Neural progenitor cell (in vitro differentiated cells): ENCODE measurements at places on chromosomes 12 and 14.

- DNase-seq = no peak
Observed at GRCh38 chr12:6225630-6226001, 25.4 kb downstream of the CD9 start.

GRCh38 chr12:68620519-68621471 lies 10.1 kb downstream of the RAP1B start:
- no peak for DNase-seq

GRCh38 chr12:104458694-104459367 lies 2.1 kb downstream of the CHST11 start:
- DNase-seq = peak; percentile 28

GRCh38 chr12:39773266-39773665 lies 153.7 kb upstream of the ABCD2 start:
- DNase-seq = no peak

- DNase-seq = no peak
Observed at GRCh38 chr12:53299101-53299453, 418 bp upstream of the MYG1 start.

GRCh38 chr14:96145116-96145864 lies 59.3 kb upstream of the BDKRB2 start:
- no peak for DNase-seq

DNA sequence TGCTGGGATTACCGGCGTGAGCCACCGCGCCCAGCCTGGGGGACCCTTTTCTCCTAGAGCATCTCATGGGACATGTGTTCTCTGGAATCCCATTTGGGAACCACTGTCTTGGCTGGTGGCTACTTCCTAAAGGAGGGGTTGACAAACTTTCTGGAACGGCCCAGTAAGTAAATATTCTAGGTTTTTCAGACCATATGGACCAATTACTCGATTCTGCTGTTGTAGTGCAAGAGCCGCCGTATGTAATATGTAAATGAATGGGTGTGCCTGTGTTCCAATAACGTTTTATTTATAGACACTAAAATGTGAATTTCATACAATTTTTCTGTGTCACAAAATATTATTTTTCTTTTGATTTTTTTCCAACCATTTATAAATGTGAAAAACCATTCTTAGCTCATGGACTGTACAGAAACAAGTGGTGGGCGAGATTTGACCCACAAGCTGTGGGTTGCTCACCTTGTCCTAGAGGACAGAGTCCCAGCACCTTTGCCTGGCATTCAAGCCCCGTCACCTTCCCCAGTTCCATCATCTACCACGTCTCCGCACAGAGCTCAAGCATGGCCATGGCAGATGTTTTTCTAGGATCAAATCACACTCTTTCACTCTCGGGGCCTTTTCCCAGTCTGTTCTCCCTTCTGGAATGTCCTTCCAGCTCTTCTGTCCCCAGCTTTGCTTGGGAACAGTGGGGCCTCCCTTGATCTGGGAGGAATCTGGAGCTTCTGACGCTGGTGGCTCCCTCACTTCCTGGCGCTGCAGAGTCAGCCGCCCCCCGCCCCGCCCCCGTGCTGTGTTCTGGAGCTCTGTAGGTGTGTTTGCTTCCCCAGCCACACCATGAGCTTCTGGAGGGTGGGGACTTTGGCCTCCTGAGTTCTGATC lies 17.9 kb upstream of the RCOR1 start:
- DNase-seq = peak; percentile 45

GRCh38 chr14:34021096-34021495 lies 70.2 kb upstream of the EGLN3 start:
- no peak for DNase-seq

DNA sequence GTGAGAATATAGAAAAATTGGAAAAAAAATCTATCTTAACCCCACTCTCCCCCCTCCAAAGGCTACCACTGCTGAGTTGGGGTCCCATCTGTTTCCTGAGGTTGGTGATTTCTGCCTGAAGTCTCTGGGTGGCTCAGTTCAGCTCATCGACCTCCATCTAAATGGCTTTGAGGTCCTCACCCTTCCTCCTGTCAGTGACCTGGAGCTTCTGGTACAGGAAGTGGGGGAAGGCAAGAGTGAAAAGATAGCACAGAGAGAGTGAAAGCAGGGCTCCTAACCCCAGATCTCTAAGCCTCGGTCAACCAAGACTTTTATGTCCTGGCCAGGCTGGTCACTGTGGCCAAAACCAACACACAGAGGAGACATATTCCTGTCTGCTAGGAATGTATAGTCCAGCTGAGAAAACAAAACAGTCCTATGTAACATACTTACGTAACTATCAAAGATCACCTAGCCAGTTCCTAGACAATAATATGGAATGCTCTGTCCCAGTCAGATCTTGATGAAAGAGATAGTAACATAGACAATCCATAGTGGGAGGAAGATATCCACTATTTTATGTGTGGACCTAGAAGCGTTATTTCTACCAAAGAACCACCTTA lies 12.3 kb upstream of the KRT73 start:
- DNase-seq = no peak

DNA sequence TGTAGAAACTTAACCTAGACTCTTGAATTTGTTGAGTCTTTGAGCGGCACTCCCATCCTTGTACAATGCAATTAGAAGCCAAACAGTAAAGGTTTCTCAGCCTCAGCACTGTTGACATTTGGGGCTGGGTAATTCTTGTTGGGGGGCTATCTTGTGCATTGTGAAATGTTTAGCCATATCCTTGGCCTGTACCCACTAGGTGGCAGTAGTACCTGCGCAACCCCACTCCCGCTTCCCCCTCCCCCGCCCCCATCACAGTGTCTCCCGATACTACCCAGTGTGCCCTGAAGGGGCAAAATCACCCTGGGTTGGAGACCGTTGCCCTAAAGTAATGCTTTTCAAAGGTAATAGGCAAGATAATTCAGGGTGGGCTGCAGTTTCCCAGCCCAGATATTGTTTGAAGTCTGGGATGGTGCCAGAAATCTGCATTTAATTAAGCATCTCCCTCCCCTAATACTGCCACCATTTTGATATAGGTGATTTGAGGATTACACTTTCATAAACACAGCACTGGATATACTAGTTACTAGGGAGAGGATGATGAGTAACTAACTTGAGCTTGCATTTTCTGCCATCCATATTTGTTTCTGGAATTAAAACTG lies 1.8 kb downstream of the COX6A1 start:
- peak; percentile 83 for DNase-seq

DNA sequence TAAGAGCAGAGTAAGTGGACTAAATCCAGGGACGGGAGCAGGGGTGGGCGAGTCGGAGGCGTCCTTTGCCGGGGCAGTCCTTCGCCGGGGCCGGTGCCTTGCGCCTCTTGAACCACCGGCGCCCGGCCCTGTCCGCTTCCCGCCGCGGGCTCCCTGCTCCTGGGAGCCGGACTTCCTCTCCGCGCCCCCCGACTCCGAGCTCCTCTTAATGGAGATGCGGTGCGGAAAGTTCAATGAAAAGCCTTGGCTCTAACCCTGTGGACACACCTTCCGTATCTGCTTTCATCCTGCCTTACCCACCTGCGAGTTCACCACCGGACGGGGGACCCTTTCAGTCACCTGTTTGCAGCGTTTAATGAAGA lies 412 bp downstream of the FGFR1OP2 start:
- DNase-seq = no peak

- DNase-seq = no peak
Observed at GRCh38 chr14:26286913-26287205, 311.0 kb downstream of the NOVA1 start.

GRCh38 chr14:64812412-64812811 lies 67.3 kb downstream of the SPTB start:
- peak; percentile 43 for DNase-seq

- no peak for DNase-seq
Observed at GRCh38 chr12:94207467-94207848, 59.1 kb downstream of the PLXNC1 start.

DNA sequence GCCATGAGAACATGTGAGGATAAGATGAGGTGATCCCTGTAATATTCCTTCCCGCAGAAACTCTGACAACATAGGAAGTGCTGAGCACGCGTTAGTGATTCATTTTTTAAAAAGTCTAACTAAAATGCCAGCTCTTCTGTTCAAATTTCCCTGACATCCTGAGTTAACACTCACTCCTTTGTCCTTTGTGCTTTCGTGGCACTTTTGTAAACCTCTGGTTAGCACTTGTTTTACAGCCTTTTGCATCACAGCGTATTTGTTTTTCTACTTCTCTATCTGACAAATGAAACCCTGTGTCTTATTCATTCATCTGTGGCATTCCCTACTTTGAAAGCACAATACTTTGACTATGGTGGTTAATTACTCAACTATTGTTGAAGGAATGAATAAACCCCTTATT lies 313.6 kb downstream of the NUAK1 start:
- DNase-seq = no peak

DNA sequence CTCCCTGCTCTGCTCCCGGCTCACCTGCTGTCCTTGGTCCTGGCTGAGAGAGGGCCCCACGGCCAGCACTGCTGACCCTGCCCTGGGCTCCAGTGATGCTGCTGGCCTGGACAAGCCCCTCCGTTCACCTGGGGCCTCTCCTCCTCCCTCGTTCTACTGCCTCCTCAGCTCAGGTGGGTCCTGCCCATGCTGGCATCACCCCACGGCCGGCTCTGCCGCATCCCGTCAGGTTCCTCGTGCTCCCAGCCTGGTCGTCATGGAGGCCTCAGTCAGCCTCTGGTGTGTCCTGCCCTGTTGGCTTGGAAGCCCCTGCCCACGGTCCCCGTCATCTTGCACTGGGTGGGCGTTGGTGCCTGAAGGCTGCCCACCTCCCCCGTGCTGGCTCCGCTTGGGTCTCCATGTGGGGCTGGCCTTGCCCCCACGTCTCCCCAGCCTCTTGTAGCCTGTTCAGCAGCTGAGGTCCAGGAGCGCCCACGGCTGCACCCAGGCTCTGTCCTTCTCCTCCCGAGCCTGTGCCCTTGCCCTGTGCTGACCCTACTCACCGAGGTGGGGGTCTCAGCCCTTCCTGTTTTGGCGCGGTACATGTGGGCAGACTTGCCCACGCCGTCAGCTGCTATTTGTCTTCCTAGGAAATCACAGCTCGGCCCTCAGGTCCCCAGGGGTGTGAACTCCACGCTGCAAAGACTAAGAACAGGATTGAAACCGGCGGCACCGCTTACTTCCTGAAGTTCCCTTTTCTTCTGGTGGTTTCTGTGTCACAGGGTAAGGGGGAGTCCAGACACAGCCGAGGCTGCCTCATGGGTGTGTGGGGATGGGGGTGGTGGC lies 121.6 kb downstream of the TMEM121 start:
- no peak for DNase-seq

- no peak for DNase-seq
Observed at GRCh38 chr12:124756166-124756565, 107.5 kb downstream of the SCARB1 start.

DNA sequence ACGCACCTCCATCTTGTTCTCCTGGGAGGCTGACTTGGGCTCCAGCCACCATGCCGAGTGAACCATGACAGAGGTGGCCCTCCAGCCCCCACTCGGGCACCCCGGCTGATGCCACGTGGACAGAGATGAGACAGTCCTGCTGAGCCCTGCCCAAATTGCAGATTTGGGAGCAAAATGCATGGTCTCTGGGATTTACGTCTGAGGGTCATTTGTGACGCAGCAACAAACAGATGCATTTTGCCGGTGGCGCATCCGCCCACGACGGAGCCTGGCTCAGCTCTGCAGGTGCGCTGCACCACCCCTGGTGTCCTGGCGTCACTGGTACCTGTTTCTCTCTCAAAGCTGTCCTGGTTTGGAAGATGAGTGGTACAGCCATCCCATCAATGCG lies 31.1 kb upstream of the INF2 start:
- DNase-seq = no peak

GRCh38 chr14:68268719-68269118 lies 449.1 kb downstream of the RAD51B start:
- DNase-seq = no peak

- DNase-seq = no peak
Observed at GRCh38 chr12:93497456-93497855, 30.1 kb downstream of the MRPL42 start.

- DNase-seq = no peak
Observed at GRCh38 chr12:15861404-15861803, 20.8 kb upstream of the STRAP start.

DNA sequence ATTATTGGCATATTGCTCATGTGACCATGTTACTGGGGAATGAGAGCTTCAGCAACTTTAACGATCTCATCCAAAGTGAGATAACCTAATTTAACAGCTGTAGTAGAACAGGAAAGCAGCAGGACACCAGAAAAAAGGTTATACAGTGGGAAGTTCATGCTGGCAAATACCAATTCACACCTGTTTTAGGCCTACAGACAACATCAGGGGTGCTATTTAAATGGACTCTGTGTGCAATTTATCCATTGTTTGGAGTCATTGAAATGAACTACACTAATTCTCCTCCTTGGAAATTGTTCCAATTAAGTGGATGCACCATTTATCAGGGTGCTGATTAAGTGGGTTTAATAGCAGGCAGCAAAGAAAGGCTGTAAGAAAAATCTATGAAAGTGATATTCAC lies 424.4 kb upstream of the LMO3 start:
- peak; percentile 4 for DNase-seq

DNA sequence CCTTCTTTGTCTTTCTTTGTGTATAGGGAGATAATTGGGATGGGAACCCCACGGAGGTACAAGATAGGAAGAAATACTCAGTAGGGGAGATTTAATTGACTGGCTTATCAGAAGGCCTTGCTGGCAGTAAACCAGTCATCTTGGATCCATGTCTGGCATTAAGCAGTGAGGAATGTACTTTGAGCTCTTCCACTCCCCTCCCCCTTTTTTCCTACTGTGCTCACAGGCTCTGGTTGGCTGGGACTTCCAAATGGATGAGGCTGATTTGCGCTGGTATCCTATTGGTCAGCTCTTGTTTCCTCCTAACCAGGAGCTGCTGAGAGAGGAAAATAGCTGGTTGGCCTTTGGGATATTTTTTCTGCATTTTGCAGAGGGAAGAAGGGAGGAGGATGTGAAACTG lies 24.7 kb downstream of the NGDN start:
- DNase-seq = peak; percentile 94

- DNase-seq = peak; percentile 98
Observed at GRCh38 chr12:6723607-6724408, at the start of gene COPS7A. Gene COPS7A, plus strand, starts transcription at chr12:6724046. Its CDS starts 611 bp downstream, at chr12:6724657.

DNA sequence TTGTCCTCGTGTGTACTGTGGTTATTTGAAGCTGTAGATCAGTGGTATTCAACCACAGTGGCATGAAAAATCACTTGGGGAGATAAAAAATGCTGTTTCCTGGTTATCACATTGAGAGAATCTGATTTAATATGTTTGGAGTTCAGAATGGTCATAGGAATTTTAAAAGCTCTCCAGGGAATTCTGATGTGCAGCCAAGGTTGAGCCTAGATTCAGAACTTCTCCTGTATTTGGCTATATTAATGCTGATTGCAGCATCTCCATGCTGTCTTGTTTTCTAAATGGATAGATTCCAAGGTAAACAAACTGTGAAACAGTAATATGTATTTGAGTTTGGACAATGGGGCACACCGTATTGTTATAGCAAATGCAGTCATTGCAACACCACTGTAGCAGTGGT lies 982.2 kb upstream of the FBXO33 start:
- no peak for DNase-seq

- no peak for DNase-seq
Observed at GRCh38 chr12:75842090-75842489, 189.5 kb downstream of the PHLDA1 start.

DNA sequence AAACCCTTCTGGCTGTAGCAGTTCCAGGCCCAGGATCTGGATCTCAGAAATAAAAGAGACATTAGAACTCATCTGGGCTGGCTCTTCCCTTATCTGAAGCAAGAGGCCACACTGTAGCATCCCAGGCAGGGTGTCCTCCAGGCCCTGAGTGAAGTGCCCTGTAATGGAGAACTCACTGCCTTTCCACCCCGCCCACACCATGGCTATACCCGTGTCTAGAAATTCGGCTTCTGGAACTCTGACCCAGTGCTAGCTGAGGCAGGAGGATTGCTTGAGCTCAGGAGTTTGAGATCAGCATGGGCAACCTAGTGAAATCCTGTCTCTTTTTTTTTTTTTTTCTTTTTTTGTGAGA lies 23.5 kb upstream of the PLEKHG3 start:
- DNase-seq = no peak

GRCh38 chr12:78568321-78569020 lies 296.1 kb upstream of the SYT1 start:
- DNase-seq = peak; percentile 72
